ENCODE measurements at places on chromosomes 5 and 9.

DNA sequence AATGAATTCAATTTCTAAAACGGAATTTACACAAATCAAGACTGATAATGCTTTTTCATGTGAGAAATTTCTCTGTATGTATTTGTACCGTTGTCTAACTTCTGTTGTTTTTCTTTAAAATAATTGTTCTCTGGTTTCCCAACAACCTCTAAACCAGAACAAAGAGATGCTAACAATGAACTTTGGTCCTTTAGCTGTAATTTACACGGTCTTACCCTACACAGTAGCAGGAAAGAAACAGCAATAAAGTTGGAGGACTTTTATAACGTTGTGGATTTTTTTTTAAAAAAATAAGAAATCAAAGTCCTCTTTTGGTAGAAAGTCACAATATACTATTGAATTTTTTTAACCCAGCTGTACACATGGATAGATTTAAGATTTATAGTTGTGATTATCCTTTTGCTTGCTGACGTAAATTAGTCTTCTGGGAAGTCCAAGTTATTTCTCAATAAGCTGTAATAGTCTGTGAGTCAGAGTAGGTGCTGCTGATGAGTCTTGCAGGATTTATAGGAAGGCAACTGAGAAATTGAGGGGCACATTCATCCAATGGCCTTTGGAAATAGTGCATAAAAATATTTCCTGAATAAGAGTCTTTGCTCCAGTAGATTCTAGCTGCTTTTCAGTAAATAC is 76.8 kb upstream of the PCSK1 start:
- DNase-seq = no peak

DNA sequence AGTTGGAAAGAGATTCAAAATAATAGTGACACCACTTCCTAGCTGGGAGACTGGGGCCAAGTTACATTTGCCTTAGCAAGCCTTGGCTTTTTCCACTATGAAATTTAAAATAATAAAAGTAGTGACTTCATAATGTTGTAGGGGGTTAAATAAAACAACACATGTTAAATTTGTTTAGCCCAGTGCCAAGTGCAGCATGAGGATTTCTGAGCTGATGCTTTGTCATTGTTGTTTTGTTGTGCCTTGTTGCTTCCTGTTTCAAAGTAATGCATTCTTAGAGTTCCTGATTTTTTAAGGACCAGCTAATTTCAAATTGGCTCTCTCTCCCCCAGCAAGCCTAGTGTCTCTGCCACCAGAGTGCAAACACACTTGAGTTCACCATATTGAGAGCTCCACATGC is 270.7 kb upstream of the PAPPA start:
- no peak for DNase-seq

GRCh38 chr5:171444582-171444981 is 25.1 kb downstream of the FGF18 start:
- DNase-seq = no peak

DNA sequence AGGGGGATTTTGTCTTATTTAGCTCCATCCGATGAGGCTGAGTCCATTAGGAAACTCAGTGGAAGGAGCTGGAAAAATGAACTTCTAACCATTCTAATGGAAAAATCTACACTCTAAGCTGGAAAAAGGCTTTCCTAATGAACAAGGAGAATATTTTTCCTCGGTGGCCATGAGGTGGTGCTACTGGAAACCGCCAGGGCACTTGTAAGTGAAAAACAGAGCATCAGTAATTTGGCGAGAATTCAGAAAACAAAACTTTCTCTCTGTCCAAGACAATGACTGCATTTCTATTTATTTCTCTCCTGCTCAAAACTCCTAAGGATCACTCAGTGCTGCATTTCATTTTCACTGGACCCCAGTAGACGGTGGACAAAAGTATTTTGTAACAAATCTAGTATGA is 237.6 kb downstream of the TENT4A start:
- DNase-seq = no peak

DNA sequence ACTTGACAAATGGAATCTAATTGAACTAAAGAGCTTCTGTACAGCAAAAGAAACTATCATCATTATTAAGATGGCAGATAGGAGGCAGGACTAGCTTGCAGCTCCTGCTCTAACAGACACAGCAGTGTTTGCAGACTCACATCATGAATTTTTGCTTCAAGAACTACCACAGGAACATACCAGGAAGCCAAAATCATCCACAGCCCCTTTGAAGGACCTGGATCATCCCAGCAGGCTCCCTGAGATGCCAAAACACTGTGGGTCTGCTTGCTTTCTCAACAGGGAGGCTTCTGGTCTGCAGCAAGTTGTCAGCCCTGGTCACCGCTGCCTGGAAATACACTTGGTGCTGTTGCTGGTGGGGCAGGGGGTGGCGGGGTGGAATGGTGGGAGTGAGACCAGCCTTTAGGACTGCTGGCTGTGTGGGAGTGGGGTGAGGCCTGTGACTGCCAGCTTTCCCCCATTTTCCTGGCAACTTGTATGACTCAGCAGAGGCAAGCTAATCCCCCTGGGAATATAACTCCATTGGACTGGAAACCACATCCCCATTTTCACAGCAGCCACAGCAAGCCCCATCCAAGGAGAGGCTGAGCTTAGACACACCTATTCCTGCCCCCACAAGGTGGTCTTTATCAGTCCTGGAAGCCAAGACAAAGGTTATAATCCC is 533.8 kb upstream of the CYLC2 start:
- DNase-seq = no peak

DNA sequence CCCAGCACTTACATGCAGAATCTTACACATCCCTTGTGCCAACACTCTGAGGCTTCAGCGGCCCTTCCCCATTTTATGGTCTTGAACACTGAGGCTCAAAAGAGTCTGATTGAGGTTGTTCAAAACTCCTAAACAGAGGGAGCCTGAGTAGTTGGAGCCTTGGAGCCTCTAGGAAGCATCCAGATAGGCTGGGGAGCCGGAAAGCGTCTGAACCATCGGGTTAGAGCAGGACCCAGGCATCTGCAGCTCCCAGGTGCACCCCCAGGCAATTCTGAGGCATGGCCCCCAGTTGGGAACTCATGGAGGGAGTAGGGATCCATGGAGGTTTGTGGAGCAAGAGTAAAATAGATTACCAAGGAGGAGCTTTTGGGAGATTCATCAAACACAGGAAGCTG is 3.8 kb downstream of the OLFML2A start:
- no peak for DNase-seq

DNA sequence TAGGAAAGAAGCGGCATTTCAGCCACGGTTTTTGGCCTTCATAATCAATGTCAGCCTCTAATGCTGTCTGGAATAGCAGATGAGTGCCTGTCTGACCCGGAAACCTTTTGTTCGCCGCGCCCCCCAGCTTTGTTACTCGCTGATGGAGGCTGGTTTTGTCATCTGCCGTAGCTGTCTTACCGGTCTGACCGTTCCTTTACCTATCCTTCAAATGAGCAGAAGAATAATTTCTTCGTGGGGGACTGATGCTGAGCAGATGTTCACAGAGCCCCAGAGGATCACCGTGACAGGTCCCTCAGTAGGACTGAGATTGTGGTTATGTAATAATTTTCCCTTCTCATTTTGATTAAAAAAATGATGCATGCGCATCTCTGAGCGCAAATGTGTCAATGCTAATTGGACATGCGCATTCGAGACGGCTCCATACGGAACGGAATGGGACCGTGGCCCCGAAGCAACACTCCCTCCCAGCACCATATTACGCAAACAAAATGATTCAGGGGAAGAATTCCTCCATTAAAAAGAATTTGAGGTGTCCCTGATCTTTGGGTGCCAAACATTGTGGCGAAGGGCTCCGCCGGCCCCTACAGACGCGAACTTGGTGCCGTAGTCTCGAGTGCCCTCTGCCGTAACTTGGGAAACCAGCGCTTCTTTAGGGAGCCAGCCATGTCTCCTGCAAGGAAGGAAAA is 27.6 kb downstream of the TLX3 start:
- no peak for DNase-seq

- no peak for DNase-seq
Measured at GRCh38 chr5:107389130-107389774, 281.5 kb downstream of the EFNA5 start.

GRCh38 chr5:143920772-143921171 is 108.8 kb downstream of the HMHB1 start:
- DNase-seq = no peak

- DNase-seq = no peak
Measured at GRCh38 chr9:137423514-137424291, 510 bp downstream of the NOXA1 start.

DNA sequence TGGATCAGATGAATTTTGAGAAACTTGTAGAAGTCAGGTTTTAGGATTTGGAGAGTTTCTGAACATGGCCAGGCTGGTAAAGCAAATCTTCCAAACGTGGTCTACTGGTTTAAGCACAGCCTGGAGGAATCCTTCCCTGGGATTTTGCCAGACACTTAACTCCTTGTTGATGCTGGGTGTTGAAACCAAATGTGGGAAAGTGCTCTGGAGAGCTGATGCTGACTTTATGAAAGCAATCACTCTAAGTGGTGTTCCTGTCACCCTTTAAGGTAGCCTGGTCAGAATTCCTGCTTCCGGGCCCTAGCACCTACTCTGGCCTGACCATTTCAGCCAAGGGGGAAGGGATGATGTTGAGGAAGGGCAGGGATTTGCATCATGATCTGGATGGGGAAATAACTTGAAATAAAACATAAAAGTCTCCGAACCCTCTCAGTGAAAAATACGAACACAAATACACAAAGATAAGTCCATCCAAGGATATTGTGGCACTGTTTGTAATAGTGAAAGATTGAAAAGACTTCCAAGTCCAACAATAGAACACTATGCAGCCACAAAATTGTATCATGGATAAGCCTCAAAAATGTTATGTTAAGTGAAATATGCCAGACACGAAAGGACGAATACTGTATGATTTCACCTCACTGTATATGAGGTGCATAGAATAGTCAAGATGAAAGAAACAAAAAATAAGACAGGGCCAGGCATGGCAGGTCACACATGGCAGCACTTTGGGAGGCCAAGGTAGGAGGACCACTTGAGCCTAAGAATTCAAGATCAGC is 57.7 kb downstream of the PDE6A start:
- DNase-seq = no peak

DNA sequence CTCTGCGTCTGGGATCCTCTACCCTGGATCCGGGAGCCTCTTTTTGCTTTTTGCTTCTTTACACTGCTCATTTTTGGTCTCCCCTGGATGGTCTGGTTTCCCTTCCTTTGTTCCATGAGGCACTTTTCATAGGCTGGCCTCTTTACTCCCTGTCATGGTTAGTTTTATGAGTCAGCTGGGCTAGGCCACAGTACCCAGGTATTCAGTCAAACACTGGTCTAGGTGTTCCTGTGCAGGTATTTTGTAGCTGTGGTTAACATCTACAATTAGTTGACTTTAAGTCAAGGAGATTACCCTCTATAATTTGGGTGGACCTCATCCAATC is 17.5 kb downstream of the ANKRD33B start:
- DNase-seq = no peak

DNA sequence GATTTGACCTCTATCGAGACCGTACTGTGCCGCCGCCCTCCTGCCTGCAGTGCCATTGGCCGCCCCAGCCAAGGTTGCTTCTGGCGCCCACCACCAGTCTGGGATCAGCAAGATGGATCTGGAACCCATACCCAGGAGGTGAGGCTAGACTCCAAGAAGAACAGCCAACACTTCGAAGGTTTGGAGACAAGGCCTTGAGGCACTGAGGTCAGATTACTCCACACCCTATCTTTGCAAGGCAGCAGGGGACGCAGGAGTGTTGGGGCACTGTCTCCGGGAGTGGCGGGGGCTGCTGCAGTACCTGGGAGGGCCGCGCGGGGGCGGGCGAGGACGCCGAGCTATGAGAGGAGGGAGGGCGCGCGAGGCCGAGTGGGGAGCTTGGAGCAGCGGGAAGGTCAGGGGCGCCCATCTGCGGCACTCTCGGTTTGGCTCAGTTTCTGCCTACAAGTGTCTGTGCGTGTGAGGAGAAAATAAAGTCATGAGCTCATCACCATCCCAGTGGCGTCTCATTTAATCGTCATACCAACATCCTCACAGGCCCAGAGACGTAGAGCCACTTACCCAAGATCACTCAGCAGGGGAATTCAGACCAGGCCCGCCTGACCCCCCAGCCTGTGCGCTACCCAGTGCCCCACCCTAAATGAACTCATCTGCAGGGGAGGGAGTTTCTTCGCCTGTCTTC is 20.5 kb upstream of the PSD2 start:
- DNase-seq = peak; percentile 79

- DNase-seq = no peak
Measured at GRCh38 chr9:8534828-8535227, 735.2 kb upstream of the DMAC1 start.

DNA sequence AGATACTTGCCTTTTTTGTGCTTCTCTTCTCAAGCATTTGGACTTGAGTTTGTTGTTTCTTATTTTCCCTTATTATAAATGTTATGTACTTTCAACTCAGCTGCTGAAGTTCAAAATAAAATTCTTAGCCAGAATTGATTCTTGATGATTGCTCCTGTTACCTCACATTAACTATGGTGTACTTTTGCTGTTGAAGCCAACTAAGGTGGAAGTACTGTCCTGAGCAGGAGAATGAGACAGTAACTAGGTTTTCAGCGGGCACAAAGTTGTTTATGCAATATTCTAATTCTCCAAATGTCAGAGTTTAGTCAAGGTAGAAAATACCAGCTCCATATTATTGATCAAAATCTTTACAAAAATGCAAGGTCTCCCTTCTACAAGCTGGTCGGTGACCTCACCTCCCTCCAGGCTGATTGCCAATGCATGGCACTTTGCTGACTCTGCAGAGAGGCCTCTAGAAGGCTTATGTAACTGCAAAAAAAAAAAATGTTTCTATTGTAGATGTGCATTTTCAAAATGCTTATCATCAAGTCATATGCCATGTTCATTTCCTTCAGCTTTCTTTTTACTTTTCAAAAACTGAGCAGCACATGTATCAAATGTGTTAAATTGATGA is 1783.5 kb upstream of the WWC1 start:
- no peak for DNase-seq

DNA sequence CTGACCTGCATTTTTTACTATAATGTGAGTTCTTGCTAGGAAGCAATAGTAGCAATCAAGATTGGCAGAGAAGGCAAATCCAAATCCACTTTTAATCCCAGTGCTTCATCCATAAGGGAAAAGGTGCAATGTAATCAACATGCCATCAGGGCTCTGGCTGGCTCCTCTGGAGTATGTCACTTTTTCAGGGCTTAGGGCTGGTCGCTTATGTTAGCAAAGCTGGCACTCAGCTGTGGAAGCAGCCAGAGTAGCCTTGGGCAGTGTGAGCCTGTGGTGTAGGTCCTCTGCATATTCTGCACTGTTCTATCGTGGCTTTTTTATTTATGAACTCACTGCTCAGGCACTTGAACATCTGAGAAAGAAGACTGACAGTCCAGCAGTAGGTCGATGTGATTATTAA is 16.1 kb downstream of the ACTBL2 start:
- DNase-seq = no peak
